MM.1S (cell line): ENCODE measurements at places on chromosomes 2 and 18.

GRCh38 chr2:37827911-37828511 is 97.1 kb upstream of the RMDN2 start:
- no peaks in the 10 kb centered on the region for H3K27me3 ChIP-seq
- no peak for DNase-seq

- no peak overlapping the region for H3K4me3 ChIP-seq
- no peaks in the 10 kb centered on the region for H3K4me1 ChIP-seq
- no peaks in the 10 kb centered on the region for H3K36me3 ChIP-seq
These were observed 31.9 kb upstream of the CPS1 start for GRCh38 chr2:210524533-210524932.

DNA sequence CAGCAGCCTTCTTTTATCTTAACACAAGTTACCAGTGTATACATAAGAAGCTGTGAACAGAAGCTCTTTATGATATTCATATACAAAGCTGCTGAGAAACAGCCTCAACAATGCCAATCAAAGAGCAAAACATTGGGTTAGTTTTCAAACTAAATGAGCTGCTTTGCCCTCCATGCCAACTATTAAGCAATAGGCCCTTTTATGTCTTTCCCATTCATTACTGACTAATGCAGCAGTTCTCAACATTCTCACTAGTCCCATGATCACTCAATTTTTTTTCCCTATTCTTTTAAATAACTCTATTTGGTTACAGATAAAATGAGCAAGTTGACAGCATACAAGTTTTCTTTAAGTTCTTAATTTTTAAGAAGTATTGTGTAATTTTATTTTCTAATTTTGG is 57.9 kb upstream of the FRZB start:
- no peaks in the 10 kb centered on the region for H3K36me3 ChIP-seq
- H3K4me1 ChIP-seq, result no peaks in the 10 kb centered on the region
- H3K4me3 ChIP-seq, result no peak overlapping the region
- no peak overlapping the region for H3K27ac ChIP-seq
- no peaks in the 10 kb centered on the region for H3K27me3 ChIP-seq

DNA sequence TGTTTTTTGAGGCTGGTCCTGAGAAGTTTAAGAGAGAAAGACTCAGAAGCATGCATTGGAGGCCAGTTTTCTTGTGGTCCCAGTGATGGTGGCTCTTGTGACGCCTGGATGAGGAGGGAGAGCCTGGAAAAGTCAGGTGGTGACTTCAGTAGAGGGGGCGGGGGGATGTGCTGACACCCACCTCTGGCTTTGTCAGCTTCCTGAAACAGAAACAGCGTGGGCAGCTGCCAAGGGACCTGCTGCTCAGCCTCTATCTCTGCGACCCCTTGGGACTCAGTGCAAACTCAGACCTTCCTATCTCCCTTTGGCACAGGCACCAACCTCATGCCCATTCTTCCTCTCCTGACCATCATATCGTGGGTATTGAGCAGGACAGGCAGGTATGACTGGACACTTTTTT is 6.4 kb downstream of the TGFBRAP1 start:
- no peak for DNase-seq
- H3K36me3 ChIP-seq, result peaks cover 5% of the 10 kb centered on the region; the same call in 1 of the 2 replicates
- no peak overlapping the region for H3K27ac ChIP-seq
- H3K27me3 ChIP-seq, result no peaks in the 10 kb centered on the region

GRCh38 chr2:236769981-236770671 is 200.5 kb downstream of the ACKR3 start:
- H3K4me1 ChIP-seq, result no peaks in the 10 kb centered on the region
- H3K27ac ChIP-seq, result no peak overlapping the region
- no peaks in the 10 kb centered on the region for H3K27me3 ChIP-seq
- H3K36me3 ChIP-seq, result no peaks in the 10 kb centered on the region
- H3K4me3 ChIP-seq, result no peak overlapping the region

DNA sequence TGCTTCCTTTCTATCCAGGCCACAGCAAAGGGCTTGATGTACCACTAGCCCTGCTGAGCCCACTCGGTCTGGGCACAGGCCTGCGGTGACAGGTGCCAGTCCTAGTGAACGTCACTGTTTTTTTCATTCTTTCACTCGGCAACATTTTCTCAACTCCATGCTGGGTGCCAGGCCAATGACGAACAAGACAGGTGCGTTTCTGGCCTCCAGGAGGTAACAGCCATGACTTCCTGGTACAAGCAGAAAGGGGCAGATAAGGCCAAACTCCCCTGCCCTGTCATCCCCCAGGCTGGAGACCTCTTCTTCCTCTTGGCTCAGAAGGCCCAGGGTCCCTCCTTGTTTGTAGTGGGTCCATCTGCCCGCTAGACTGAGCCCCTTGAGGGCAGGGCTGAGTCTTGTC is 55.7 kb upstream of the OTOF start:
- H3K36me3 ChIP-seq, result no peaks in the 10 kb centered on the region
- H3K4me3 ChIP-seq, result no peak overlapping the region
- H3K27ac ChIP-seq, result no peak overlapping the region
- DNase-seq, result no peak

- no peaks in the 10 kb centered on the region for H3K4me1 ChIP-seq
- H3K27me3 ChIP-seq, result no peaks in the 10 kb centered on the region
- no peaks in the 10 kb centered on the region for H3K36me3 ChIP-seq
- DNase-seq, result no peak
- H3K27ac ChIP-seq, result no peak overlapping the region
These were observed 306.2 kb upstream of the ZEB2 start for GRCh38 chr2:144826105-144826504.

DNA sequence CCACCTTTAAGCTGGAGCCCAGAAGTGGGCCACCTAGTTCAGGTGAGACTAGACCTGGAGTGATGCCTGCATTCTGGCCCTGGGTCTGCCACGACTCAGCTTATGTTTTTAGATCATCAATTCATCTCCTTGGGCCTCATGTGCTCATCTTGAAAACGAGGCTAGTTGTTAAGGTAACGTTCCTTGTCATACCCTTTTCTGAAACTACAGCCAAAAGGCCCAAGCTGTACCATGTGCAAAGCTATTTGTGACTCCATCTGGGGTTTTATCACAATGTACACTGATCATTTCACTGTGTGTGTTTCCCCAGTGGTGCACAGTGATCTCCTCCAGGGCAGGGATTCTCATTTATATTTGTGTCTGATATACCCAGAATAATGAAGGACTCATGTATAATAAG is 138.4 kb upstream of the COPS8 start:
- H3K4me3 ChIP-seq, result no peak overlapping the region
- DNase-seq, result no peak
- H3K27me3 ChIP-seq, result no peaks in the 10 kb centered on the region
- no peak overlapping the region for H3K27ac ChIP-seq
- H3K36me3 ChIP-seq, result no peaks in the 10 kb centered on the region
- H3K4me1 ChIP-seq, result no peaks in the 10 kb centered on the region

- no peak for DNase-seq
- no peaks in the 10 kb centered on the region for H3K27me3 ChIP-seq
- H3K4me1 ChIP-seq, result peaks cover 6% of the 10 kb centered on the region; the same call in 1 of the 2 replicates
- H3K36me3 ChIP-seq, result no peaks in the 10 kb centered on the region
- H3K27ac ChIP-seq, result no peak overlapping the region
- H3K4me3 ChIP-seq, result no peak overlapping the region
These were observed 308.1 kb downstream of the ZEB2 start for GRCh38 chr2:144211826-144212225.

- H3K4me3 ChIP-seq, result no peak overlapping the region
- no peak overlapping the region for H3K27ac ChIP-seq
- no peaks in the 10 kb centered on the region for H3K36me3 ChIP-seq
- no peak for DNase-seq
- no peaks in the 10 kb centered on the region for H3K27me3 ChIP-seq
These were observed 52.5 kb downstream of the CCDC141 start for GRCh38 chr2:178997477-178997876.

GRCh38 chr2:216918088-216918680 is 58.3 kb upstream of the TNP1 start:
- no peaks in the 10 kb centered on the region for H3K27me3 ChIP-seq
- DNase-seq, result no peak
- H3K27ac ChIP-seq, result no peak overlapping the region
- no peaks in the 10 kb centered on the region for H3K36me3 ChIP-seq
- no peak overlapping the region for H3K4me3 ChIP-seq
- H3K4me1 ChIP-seq, result no peaks in the 10 kb centered on the region

DNA sequence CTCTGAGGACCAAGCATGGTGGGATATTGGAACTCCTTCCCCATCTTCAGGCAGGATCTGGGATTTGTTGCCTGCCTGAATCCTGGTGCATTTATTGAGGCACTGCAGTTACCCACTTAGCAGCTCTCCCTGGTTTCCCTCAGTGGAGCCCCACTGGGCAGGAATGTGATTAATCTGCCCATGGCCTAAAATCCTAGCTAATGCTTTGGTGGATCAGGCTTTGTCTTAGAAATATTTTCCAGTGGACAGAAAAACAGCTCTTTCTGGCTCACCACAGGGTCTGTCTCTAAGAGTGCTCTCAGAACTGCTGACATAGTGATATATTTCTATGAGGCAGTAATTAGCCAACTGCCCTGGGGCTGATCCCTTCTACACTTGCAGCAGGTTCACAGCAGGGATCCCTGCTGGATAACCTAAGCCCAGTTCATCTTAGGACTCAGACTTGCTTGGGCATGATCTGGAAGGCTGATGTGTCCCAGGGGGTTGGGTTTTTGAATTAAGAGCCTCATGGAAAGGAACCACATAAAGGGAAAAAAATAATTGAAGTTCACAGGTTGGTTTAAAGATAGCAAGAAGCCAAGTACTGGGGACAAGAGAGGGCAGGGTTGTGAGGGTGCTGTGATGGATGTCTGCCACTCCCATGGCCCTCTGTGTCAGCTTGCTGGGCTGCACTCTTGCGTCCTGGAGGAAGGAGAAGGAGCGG is 44.3 kb upstream of the ZDBF2 start:
- no peaks in the 10 kb centered on the region for H3K27me3 ChIP-seq
- peaks cover 18% of the 10 kb centered on the region for H3K4me1 ChIP-seq
- no peak overlapping the region for H3K4me3 ChIP-seq
- peak; percentile 56 for DNase-seq
- H3K36me3 ChIP-seq, result no peaks in the 10 kb centered on the region
- H3K27ac ChIP-seq, result peak overlapping the region; percentile 15; the same call in 1 of the 2 replicates

DNA sequence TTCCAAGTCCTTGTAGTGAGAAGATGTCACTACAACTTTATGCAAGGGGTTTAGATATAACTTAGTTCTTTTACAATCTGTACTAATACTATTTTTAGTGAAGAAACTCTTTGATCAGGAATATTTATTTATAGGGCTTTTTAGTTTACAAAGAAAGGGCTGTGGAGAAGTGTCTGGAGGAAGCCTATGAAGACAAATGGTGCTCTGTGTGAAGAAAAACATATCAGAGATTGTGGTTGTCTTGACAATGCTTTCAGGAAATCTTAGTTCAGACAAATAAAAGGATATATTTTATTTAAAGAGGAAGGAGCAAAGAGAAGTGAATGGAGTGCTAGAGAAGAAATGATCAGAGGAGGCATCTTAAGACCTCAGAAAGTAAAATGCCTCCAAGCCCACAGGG is 824.9 kb downstream of the DCDC2C start:
- H3K4me3 ChIP-seq, result no peak overlapping the region
- H3K27me3 ChIP-seq, result no peaks in the 10 kb centered on the region
- DNase-seq, result no peak
- no peaks in the 10 kb centered on the region for H3K36me3 ChIP-seq

DNA sequence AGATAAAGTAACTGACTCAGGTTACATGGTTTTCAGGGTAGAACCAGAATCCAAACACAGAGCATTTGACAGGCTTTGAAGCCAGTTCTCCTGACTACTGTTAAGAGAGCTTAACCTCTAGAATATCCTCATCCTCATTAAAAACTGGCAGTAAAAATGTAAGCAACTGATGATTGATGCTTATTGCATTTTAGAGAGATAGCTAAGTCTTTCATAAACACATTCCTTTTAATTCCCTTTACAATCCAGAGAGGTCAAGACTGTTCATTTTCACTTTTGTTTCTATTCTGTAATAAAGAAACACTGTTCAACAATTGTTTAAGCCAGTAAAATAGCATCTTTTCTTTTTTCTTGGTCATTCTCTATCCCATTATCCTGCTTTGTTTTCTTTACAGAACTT is 53.9 kb upstream of the RAB27B start:
- no peak overlapping the region for H3K4me3 ChIP-seq
- no peaks in the 10 kb centered on the region for H3K4me1 ChIP-seq
- DNase-seq, result no peak
- H3K27me3 ChIP-seq, result no peaks in the 10 kb centered on the region

DNA sequence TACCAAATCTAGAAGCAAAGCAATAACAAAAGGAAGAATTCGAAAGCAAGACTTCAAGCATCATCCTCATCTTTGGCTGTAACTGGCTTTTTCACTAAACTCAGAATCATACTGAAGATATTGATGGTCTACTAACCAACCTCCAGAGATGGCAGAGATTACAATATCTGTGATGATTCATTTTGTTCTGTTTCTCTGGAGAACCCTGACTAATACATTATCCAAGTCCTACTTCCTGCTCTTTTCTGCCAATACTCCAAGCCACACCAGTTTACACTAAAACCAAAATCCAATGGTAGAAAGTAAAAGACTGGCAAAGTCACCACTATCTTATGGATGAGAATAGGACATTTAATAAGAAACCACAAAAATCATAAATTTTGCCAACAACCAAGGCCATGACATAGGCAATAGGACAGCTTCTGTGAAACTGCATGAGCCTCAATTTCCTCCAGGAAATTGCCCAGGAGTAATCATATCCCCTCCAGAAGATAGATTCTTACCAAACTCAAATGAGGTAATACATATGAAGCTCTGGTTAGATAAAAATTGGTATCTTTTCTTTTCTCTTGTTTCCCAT is 159.8 kb downstream of the METTL4 start:
- DNase-seq, result no peak
- no peaks in the 10 kb centered on the region for H3K4me1 ChIP-seq
- no peak overlapping the region for H3K27ac ChIP-seq
- no peaks in the 10 kb centered on the region for H3K27me3 ChIP-seq
- no peaks in the 10 kb centered on the region for H3K36me3 ChIP-seq

DNA sequence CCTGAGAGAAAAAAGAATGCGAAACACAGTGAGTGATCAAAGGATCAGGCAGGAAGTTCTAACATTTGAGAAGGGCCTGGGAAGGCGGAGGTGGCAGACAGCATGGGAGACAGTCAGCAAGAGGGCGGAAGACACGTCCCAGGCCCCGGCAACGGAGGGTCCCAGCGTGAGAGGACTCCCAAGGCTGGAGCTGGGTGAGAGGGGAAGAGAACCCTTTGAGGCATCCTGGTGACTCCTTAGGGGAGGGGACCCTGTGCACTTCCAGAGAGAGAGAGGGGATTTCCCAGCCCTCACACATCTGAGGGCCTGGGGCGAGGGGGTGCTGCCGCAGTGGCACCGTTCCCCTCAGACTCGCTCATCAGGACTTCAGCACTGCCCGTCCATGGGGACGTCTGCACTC is 133.4 kb downstream of the RTP5 start:
- H3K4me1 ChIP-seq, result no peaks in the 10 kb centered on the region
- no peak overlapping the region for H3K4me3 ChIP-seq
- no peaks in the 10 kb centered on the region for H3K27me3 ChIP-seq
- no peak overlapping the region for H3K27ac ChIP-seq
